ENCODE measurements at places on chromosomes 5 and 9.

- no peak for DNase-seq
Observed at GRCh38 chr5:53464722-53465121, 15.7 kb upstream of the FST start.

- peak; percentile 67 for DNase-seq
Observed at GRCh38 chr5:387491-388265, 55.3 kb upstream of the EXOC3 start.

DNA sequence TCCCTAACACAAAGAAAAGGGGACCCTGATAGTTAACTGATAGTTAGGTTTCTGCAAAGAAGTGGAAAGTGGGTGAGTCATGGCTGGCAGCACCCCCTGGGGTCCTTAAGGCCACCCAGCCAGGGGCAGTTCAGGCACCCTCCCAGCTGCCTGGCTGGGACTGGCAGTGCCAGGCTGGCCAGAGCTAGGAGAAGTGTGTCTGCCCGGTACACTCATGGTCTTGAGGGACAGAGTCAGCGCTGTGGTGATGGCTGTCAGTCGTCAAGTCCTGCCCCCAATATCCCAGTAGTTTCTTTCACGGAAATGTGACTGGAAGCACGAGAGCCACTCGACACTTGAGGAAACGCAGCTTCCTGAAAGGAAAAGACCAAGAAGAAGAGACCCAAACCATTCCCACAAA lies 22.3 kb upstream of the CNOT6 start:
- DNase-seq = no peak

GRCh38 chr5:86371061-86371460 lies 246.7 kb upstream of the COX7C start:
- DNase-seq = no peak

- DNase-seq = no peak
Observed at GRCh38 chr5:78553580-78554353, 94.8 kb downstream of the LHFPL2 start.

- no peak for DNase-seq
Observed at GRCh38 chr5:87765009-87765408, 352.3 kb upstream of the CCNH start.

DNA sequence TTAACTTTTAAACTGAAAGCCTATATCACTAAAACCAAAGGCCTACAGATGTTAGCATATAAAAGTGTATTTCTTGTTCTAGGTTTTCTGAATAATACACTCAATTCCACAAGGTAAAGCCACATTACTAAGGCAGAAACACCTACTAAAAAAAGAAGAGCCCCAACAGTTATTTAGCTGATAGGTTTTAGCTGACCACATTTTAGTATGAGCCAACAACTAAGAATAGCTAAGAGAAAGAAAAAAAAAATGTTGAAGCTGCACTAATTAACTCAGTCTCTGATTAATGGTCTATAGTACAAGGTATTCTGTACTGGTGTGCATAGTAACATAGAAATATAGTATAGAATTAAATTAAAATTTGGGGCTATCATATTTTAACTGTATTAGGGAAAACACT lies 23.5 kb downstream of the ZFR start:
- DNase-seq = no peak

GRCh38 chr5:83924171-83924570 lies 203.5 kb upstream of the HAPLN1 start:
- no peak for DNase-seq

- DNase-seq = no peak
Observed at GRCh38 chr5:158995694-158996173, 104.0 kb downstream of the EBF1 start.

- DNase-seq = no peak
Observed at GRCh38 chr9:134322781-134323241, 3.4 kb upstream of the RXRA start.

- DNase-seq = peak; percentile 54
Observed at GRCh38 chr5:56070851-56071465, 76.2 kb upstream of the IL6ST start.

DNA sequence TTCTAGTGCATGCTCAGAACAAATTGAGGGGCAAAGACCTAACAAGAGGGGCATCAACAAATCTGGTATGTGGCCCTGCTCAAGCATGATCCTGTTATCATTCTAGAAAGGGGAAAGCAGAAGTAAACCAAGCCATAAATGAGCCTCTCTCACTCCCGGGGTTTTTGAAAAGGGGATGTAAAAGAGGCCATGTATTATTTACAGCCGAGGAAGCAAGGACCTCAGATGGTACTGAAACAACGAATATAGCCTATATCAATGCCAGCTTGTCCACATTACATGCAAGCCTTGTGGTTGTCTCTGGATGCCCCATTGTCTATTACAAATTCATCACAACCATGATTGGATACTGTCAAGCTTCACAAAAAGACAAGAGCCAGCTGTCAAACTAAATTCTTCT lies 211.3 kb downstream of the DCP2 start:
- DNase-seq = no peak

- peak; percentile 63 for DNase-seq
Observed at GRCh38 chr9:129958796-129959195, 84.2 kb downstream of the FNBP1 start.

GRCh38 chr5:176578391-176578808 lies 29.3 kb downstream of the CDHR2 start:
- no peak for DNase-seq

DNA sequence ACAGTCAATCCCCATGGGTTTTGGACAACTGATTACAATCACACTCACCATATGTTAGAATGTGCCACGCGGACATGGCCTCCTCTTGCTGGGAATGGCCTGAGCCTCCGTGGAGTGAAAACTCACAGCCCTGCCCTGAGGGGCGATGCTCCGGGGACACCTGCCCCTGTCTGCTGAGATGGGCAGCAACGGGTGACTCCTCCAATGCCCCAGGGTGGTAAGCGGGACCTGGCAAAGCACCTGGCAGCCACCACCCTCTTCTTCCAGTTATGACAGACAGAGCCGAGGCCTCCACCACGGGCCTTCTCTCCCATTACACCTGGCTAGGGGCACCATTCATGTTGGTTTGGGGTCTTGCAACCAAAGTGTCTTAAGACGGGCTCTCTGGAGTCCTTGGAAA lies 94.9 kb upstream of the COL5A1 start:
- DNase-seq = no peak

DNA sequence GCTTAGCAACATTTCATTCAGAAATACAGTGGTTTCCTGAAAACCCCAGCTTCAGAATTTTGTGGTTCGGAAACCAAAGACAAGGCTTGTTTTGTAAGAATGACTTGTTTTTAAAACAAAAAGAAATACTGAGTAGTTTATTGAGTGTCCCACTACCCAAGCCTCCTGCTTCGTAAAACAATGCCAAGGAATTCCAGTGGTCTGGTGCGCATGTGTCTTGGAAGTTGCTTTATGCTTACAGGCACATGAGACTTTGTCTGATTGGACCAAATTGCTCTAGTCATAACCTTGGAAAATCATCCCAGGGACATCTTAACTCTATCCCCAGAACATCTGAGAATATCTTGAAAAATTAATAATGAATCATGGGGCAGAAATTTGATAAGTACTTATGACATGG lies 77.1 kb upstream of the FST start:
- no peak for DNase-seq

DNA sequence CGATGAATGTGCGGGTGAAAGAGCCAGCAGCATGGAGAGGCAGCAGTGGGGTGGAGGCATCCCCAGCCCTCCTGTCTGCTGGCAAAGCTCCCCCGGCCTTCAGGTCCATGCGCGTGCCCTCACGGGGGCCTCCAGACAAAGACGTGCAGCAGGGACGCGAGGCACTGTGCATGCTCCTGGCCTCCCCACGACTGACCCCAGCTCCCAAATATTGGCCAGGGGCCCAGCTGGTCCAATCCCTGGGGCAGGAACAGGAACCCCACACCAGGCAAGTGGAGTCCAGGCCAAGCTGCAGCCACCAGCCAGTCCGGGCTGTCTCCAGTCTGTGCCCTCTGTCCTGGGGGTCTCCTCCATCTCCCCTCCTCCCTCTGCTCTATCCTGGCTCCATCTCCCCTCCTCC lies 33.5 kb upstream of the LRRC14B start:
- no peak for DNase-seq

- no peak for DNase-seq
Observed at GRCh38 chr9:84339962-84340361, 596 bp downstream of the SLC28A3 start.

DNA sequence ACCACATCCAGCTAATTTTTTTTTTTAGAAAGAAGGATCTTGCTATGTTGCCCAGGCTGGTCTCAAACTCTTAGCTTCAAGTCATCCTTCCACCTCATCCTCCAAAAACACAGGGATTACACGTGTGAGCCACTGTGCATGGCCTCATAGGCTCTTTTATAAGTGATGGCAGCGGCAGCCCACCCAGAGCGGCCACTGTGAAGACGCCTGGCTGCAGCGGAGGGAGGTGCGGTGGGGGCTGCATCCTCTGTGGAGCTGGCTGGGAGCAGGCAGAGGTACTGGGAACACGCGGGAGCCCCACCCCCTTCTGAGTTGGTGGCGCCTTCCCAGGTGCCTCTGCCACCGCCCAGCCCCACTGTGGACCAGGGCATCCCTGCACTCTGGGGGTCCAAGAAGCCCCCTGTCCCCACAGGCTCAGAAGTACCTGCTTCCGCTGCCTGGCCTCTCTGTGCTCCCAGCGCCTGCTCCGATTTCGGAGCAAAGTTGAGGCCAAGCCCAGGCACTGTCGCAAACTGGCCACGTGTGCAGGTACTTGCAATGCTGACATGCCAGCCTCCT lies 16.9 kb upstream of the ECPAS start:
- DNase-seq = no peak

GRCh38 chr9:26656003-26656870 lies 236.4 kb downstream of the CAAP1 start:
- no peak for DNase-seq

DNA sequence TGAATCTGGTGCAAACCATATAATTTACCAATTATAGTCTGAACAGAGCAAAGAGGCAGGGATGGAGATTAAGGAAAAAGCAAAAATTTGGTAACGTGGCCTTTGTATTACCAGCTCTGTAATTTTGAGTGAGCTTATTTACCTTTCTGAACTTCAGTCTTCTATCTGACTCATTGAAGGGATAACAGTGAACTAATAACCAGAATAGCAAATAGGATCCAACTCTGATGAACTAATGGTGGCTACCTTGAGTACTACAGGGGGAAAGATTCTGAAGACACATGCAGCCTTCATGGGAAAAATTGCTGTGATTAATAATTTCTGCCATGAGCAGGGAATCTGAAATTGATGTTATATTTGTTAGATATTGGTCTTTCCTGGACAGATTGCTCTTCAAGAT lies 23.0 kb upstream of the LARP1 start:
- DNase-seq = no peak
